ENCODE measurements at places on chromosomes 2 and 18. TPM values are rescaled to one million over a fixed set of nuclear protein-coding genes. Genes with fewer than 3 reads are reported as not detected.

ANKRD36 gene
- 14.8 TPM for total RNA-seq

DNA sequence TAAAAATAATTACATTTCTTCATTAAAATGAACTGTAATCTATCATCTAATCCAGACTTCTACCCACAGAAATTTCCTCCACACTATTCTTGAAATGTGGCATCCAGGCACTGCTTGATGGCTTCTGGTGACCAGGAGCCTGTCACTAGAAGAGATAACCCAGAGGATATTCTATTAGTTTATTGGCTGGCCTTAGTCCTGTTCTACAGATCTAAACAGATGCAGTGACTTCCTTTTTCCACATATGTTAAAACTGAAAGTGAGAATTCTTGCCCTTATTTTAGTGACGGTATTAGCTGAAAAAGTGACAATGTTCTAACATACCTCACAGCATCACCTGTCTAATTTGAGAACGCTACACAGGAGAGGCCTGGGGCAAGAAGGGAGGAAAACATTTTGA lies 775.4 kb downstream of the TSN start:
- no peak for DNase-seq
- H3K27me3 ChIP-seq = no peaks in the 10 kb centered on the region
- H3K4me1 ChIP-seq = no peaks in the 10 kb centered on the region
- H3K27ac ChIP-seq = no peak overlapping the region
- no peak overlapping the region for H3K4me3 ChIP-seq

DNA sequence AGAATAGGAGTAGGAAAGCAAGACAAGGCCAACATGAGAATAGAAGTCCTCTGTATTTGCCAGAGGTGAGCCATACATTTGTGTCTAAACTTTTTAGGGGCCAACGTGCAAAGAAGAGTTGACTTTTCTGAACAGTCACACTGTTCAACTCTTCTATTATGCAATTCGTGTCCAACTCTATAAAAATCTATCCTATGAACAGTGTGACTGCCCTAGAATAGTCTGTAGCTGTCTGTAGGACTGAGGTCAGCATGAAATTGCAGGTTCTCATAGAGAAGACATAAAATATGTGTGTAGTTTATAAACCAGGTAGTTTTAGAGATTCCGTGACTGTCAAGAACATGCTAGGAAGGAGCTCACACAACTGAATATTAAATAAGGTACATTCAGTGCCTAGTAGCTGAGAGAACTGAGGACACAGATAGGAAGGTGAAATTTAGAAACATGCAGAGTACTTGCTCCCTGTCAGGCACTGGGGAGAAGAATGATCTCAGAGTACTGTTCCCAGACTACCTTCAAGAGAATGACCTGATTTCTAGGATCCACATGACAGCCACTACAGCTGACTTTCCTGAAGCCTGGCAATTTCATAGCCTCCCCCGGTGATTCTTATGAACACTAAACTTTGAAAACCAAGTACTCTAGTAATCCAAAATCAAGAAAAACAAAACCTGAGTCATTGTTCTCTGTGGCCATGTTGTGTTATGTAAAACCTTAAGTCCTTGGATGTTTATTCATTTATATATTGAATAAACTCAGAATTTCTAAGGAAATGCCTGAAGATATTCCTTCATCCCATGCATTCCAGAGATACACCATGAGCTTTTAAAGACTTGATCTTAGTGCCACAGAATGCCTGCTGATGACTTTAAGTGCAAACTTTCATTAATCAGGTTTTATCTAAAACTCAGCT lies 201.5 kb upstream of the BOD1L2 start:
- no peaks in the 10 kb centered on the region for H3K27me3 ChIP-seq
- H3K27ac ChIP-seq = no peak overlapping the region
- no peak overlapping the region for H3K4me3 ChIP-seq
- H3K36me3 ChIP-seq = no peaks in the 10 kb centered on the region
- no peaks in the 10 kb centered on the region for H3K4me1 ChIP-seq

- DNase-seq = peak; percentile 76
- peaks cover 13% of the 10 kb centered on the region for H3K4me1 ChIP-seq
- H3K36me3 ChIP-seq = no peaks in the 10 kb centered on the region
- no peaks in the 10 kb centered on the region for H3K27me3 ChIP-seq
- H3K27ac ChIP-seq = no peak overlapping the region
Measured at GRCh38 chr18:55927831-55928230, 339.8 kb upstream of the TCF4 start.

- no peaks in the 10 kb centered on the region for H3K36me3 ChIP-seq
- no peaks in the 10 kb centered on the region for H3K4me1 ChIP-seq
- DNase-seq = no peak
Measured at GRCh38 chr2:195392446-195393336, 264.3 kb upstream of the SLC39A10 start.

VAMP8 gene
- total RNA-seq = not detected

DNA sequence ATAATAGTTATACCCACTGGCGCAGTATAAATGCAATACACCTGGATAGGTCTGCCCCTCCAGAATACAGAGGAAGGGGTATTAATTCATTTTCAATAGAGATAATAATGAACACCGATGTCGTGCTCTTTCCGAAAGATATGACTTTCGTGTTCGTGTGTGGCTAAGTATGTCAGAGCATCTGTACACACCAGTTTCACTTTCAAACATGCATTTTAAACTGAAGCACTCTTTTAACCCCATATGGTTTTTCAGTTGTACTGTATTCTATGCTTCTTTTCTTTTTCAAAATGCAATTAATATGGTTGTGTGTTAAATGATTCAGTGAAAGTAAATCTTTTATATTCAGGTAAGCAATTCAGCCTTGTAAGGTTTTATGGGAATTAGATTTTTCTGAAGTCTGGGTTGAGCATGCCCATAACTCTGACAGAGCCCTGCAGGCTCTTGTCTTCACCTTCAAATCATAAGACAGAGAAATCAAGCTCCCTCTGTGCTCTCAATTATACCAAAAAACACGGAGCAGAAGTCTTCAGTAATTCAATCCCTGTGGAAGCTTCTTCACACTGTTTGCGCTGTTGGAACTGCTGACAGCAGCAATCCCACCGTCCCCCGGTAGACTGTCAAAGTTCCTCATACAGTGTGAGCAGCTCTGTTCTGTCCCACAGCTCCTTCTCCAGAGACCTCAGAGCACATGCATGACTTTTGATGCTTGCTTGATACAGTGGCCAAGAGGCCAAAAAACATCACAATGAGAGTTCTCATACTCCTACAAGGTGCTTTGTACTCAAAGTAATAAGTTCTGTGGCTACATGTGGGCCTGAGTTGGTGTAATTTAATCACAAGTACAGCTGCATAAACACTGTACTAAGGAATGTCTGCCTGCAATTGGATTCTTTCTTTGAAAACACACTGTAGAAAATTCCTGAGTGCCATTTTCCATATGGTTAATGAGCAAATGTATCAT lies 186.8 kb downstream of the ZNF521 start:
- peak; percentile 55 for DNase-seq
- H3K27me3 ChIP-seq = no peaks in the 10 kb centered on the region
- peak overlapping the region; percentile 71 for H3K4me3 ChIP-seq
- H3K4me1 ChIP-seq = peaks cover 24% of the 10 kb centered on the region
- no peak overlapping the region for H3K27ac ChIP-seq

CACNB4 gene
- 0.11 TPM for total RNA-seq

DNA sequence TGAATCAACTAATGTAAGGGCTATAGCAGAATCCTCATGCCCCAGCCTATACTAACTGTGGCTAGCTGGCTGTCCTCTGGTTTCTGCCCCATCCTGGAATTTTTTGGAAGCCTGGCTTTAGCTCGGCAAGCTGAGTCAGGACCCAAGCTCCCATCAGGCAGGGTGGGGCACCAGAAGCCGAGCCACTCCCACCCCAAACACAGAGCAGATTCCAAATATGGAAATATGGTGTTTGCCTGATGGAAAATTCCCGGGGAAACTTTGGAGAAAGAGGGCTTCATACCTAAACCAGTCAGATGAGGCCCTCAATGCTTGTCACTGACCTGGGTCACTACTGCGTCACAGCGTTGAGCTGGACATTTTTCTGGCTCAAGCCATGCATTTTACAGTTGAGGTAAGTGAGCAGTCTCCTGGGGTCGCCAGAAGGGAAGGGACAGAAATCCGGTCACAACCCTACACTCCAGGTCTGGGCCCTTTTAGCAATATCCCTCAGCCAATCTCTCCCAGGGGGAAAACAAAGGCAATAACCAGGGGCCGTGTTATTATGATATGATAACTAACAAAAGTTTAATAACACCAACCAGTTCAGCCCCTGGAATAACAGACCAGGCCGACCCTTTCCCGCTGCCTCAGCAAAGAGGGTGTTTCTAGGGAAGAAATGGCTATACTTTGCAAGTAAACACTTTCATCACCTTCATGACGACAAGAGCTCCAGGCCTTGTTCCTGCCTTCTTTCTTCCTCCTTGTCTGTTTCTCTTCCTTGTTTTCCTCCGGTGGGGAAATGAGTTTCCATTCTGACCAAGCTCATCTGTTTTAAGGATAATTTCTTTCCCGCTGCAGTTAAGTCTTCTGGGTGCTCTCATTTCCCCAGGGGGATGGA lies 37.7 kb downstream of the PSD4 start:
- H3K4me3 ChIP-seq = no peak overlapping the region
- no peaks in the 10 kb centered on the region for H3K27me3 ChIP-seq
- peaks cover 18% of the 10 kb centered on the region for H3K4me1 ChIP-seq
- no peaks in the 10 kb centered on the region for H3K36me3 ChIP-seq
- H3K27ac ChIP-seq = peak overlapping the region; percentile 46

ABCB11 gene
- total RNA-seq = not detected
